ENCODE measurements at places on chromosomes 3 and 15.

- peak; percentile 26 for DNase-seq
Measured at GRCh38 chr15:35751413-35752133, 205.6 kb upstream of the DPH6 start.

DNA sequence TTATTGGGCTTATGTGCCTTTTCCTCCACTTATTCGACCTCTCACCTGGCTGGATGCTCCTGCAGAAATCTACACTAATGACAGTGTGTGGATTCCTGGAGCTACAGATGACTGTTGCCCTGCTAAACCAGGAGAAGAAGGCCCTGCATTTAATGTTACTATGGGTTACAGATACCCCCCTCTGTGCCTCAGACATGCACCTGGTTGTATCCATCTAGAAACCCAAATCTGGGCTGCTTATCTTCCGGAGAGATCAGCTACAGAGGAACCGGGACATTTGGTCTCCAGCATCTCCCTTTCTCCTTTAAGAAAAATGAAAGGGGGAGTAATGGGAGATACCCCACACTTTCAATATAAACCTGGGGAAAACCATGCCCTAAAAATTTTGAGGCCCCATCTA lies 710.0 kb downstream of the ROBO1 start:
- DNase-seq = no peak

DNA sequence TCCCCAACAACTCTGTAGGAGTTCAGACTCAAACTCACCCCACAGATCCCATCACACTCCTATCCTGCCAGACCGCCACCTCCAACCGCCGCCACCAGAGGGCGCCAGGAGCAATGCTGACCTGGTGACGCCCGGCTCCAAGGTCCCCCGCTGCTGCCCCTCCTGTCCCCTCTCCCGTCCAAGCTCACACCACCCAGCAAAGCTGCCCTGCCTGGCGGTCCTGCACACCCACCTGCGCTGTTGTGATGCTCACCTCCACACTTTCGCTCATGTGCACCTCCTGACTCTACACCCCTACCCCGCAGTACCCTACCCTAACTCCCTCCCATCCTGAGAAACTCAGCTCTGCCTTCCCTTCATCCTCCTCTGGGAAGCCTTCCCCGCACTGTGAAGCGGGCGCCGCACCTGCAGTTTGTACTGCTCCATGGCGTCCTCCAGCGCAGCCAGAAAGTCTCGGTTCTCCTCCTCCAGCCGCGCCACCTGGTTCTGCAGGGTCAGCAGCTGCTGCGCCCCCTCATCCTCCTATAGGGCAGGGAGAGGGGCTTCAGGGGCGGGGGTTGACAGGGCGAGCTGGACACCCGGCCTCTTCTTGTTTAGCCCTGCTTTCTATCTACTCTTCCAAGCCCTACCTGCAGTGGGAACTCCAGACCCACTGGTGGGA lies 7.9 kb downstream of the KIF7 start:
- no peak for DNase-seq

DNA sequence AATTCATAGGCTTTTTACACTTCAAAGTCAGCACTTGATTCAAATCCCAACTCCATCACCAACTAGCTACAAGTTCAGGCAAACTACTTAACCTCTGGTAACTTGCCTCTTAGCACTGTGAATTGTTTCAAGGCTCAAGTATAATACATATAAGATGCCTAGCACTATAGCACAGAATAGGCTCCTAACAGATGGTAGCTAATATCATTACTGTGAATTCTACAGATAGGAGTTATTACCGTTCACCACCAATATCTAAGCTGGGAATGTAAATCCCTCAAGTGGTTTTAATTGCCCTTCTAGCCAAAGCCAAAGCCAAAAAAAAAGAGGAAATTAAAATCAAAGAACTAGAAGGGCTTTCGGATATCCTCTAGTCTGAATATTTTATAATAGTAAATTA lies 15.4 kb downstream of the DLG1 start:
- no peak for DNase-seq

DNA sequence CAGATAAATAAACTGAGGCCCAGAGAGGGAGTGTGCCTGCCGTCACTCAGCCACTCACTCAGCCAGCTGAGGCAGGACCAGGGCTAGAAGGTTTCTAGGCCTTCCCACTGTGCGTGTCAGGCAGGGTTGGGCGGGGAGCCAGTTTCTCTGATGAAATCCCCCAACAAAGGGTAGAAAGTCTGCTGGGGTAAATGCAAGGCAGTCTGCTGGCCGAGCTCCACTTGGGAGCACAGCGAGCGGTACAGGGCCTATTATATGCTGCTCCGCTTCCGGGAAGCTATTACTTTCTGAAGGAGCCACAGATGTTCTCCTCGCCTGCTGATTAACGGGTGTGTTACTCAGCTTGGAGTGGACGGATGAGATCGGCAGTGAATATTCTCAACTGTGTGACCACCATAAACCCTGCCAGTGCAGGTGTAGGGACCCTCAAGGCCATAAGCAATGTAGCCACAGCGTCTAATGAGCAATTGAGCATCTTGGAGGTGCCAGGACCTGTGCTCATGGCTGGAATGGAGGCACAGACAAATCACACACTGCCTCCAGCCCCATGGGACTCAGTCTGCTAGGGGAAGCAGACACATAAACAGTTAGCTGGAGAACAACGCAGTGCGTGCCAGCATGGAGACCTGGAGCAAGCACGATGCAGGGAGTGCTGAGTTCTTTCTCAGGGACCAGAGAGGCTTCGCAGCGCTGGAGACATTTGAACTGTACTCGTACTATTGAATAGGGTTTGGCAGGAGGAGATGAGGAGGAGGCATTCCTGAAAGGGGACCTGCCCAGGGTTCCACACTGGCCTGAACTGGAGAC lies 42.1 kb downstream of the CORO2B start:
- no peak for DNase-seq

- no peak for DNase-seq
Measured at GRCh38 chr3:48119505-48120193, 68.6 kb downstream of the CDC25A start.

GRCh38 chr3:98692787-98693473 lies 70.2 kb upstream of the ST3GAL6 start:
- peak; percentile 79 for DNase-seq

- DNase-seq = no peak
Measured at GRCh38 chr15:70017801-70018200, 79.9 kb downstream of the TLE3 start.

DNA sequence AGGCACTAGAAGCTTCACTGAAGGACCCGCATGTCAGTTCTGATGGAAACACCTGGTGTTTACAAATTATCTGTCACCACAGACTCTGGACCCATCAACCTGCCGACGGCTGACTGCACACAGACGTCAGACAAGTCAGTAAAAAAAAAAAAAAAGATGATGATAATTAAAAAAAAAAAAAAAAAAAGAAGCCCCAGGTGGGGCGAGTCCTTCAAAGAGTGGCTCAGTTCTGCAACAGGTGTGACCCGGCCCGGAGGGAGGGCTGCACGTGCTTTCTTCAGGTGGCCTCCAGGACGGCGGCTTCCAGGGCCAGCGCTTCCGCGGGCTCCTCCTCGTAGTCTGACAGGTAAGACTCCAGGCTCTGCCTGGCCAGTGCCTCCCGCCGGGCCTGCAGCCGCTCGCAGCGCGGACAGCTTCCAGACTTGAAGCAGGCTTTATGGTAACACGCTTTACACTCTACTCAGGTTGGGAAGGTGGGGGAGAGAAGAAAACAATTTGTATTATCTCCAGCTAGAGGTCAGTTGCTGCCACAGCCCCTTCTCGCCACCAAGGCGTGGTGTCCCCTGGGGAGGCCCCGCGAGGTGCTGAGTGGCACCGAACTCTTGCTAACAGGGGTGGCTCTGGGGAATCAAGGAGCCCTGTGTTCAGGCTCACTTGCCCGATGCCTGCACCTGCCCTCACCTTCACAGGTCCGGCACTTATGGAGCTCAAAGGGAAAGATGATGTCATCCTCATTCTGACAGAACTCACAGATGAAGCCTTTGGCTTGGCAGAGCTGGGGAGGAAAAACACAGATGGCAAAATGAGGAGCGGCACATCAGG lies 61.8 kb downstream of the RUBCN start:
- no peak for DNase-seq

All from AML-193 (cell line).